ENCODE measurements at places on chromosomes 16 and 17.

- DNase-seq: peak; percentile 60
Observed at GRCh38 chr16:2194852-2195321, 1.5 kb downstream of the CASKIN1 start.

DNA sequence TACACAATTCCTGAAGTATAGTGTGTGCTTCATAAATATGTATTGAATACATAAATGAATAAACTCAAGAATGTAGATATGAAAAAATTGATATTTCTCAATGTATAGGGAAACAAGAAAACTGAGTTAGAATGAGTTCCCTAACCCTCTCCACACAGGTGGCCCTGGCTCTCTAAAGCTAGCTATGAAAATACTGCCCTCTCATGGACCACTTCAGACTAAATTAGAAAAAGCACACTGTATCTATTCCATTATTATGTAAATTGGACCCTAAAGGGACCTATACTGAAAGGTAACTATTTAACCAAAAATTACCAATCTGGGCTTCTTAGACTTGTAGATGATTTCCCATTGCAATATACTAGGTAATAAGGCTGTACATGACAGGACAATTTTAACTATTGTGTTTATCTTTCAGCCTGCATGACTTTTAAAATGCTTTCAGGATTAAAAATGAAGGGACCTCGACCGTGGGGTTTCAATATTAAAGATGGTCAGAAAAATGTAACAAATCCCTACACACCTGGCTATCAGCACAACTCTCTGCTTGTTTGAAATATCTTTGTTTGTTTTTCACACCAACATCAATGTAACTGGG lies 672.5 kb upstream of the KIF2B start:
- DNase-seq: no peak

DNA sequence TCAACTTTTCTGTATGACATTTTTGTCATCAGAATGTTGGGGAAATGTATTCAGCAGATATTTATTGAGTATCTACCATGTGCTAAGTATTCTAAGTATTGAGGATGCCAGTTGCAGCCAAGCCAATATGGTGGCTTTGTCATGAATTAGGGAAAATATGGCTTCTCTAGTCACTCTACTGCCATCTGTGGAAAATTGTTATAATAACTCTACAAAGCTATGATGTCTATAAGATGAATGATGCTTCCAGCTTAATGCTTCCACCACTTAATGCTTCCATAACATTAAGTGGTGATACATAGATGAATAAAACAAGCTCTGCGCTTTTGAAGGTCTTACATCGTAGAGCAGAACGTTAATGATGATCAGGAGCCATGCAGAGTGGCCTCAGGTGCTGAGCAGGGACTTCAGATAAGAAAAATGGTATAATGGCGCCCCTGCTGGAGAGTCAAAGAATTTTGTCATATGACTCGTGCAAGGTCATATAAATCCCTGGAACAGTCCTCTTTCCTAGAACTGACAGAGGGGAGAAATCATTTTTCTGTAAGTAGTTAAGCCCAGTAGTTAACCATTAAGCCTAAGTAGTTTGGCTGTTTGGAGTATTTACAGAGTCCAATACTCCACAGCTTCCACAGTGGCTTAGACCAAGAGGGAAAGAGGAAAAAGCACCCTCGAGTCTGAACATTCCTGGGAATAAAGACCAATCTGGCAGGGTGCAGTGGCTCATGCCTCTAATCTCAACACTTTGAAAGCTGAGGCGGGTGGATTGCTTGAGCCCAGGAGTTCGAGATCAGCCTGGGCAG lies 2.7 kb upstream of the TMIGD1 start:
- DNase-seq: peak; percentile 73

DNA sequence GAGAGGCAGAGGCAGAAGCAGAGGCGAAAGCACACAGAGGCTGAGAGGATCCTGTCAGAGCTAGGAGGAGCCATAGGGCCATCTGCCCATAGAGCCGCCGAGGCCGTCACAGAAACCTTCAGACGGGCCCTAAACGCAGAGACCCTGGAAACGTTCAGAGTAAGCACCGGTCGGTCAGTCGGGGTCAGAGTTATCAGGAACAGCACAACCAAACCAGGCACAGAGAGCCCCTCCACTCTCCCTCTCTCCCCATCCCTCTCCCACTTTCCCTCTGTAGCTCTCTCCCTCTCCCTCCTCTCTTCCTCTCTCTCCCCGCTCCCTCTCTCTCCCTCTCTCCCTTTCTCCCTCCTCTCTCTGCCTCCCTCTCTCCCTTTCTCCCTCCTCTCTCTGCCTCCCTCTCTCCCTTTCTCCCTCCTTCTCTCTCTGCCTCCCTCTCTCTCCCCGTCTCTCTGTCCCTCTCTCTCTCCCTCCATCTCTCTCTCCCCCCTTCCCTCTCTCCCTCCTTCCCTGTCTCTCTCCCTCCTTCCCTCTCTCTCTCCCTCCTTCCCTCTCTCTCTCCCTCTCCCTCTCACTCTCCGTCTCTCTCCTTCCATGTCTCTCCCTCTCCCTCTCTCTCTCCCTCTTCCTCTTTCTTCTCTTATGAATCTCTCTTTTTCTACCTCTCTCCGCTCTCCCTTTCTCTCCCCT lies 138.9 kb downstream of the C16orf95 start:
- DNase-seq: no peak

DNA sequence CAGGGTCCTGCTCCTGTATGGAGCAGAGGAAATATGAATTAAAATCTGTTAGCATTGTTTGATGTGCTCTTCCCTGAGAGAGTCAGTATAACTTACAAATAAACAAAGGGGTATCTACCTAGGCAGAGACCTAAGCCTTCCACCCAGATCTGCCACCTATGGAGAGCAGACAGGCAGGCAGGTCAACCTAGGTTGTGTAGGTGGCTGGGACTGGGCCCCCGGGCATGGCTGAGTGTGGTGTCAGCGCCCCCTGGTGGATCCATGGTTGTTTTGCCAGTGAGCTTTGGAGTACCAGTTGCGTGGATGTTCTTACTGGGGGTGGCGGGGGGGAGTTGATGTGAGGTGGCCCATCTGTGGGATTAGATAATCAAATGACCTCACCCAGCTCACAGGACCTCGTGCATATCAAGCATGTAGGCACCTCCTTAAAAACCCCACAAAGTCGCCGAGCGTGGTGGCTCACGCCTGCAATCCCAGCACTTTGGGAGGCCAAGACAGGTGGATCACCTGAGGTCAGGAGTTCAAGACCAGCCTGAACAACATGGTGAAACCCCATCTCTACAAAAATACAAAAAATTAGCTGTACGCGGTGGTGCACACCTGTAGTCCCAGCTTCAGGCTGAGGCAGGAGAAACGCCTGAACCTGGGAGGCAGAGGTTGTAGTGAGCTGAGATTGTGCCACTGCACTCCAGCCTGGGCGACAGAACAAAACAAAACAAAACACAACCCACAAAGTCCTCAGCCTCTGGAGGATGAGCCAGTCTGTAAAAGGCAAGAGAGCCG lies 17.6 kb downstream of the DUS2 start:
- peak; percentile 93 for DNase-seq

DNA sequence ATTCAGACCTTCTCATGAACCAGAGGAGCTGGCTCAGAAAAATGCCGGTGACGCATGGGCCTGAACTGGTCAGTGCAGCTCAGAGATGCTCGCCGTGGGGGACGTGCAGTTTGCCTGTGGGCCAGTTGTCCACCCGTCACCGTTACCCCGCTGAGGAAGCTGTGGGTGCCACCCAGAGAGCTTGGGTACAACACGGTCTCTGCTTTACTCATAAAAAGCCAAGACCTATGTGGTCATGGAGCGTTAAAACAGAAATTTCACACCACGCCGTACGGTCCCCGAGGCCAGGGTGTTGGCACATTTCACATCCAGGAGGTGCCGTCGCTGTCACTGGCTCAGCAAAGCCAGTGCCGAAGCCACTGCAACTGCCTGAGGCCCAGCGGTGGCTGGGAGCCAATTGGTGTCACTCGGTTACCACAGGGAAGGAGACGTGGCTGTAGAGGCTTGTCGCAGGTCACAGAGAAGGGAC lies 120.9 kb downstream of the METRNL start:
- DNase-seq: peak; percentile 83

DNA sequence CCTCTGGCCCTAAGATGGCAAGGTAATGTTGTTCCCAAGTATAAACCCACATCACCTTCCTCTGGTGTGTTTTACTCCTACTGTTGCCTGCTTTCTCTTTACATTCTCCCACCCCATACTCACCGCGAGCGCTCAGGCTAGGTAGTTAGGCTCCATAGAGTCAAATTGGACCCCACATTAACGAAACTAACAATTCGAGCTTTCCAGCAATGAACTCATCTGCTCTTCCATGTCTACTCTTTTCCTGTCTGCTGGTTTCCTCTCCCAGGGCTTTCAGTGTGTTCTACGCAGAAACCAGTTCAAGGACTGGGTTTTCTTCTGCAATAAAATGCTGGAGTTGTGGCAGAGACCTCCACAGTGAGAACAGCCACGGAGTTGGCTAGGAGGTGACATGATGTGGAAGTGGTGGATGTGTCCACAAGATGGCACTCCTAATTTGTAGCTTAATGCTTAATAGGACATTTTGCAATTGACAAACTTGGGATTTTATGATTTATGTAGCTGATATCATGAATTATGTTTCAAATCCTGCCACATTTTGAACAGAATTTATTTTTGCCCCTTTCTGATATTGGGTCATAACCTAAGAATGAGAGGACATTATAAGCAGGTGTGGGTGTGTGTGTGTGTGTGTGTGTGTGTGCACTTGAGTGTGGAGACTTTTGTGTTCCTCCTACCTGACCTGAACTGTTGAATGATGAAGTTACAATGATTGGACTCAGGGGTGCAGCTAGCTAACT lies 2.2 kb upstream of the UQCRC2 start:
- DNase-seq: peak; percentile 12

DNA sequence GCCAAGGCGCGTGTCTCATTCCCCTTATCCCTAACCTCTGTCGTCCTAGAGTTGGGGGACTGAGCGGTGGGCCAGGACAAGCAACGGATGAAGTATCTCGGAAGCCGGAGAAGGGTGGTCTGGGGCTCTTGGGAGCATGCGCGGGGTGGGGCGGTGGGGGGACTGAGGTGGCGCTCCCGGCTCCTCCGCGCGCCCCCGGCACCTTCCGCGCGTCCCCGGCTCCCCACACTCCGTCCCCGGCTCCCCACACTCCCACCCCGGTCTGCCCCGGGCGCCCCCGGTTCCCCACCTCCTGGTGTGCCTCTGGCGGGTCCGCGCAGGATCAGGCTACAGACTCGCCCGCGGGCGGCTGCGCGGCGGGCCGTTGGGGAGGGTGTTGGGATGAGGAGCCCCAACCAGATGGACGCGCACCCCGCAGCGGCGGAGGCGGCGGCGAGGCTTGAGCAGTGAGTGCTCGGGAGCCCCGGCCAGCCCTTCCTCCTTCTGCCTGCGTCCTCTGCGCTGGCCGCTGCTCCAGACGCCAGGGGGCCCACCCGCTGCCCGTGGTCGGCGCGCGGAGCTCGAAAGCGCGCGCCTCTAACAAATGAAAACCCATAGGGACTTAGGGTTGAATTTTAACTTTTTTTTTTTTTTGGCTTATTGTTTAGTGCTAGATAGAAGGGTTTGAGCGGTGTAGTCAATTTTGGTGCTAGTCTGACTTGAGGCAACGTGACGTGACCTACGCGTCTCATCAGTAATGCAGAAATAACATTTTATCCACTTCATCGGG lies 5.6 kb upstream of the CRYM start:
- DNase-seq: no peak

- peak; percentile 65 for DNase-seq
Observed at GRCh38 chr16:31253642-31254045, 6.1 kb upstream of the ITGAM start.

GRCh38 chr17:55093353-55093752 lies 124.8 kb downstream of the STXBP4 start:
- DNase-seq: no peak

DNA sequence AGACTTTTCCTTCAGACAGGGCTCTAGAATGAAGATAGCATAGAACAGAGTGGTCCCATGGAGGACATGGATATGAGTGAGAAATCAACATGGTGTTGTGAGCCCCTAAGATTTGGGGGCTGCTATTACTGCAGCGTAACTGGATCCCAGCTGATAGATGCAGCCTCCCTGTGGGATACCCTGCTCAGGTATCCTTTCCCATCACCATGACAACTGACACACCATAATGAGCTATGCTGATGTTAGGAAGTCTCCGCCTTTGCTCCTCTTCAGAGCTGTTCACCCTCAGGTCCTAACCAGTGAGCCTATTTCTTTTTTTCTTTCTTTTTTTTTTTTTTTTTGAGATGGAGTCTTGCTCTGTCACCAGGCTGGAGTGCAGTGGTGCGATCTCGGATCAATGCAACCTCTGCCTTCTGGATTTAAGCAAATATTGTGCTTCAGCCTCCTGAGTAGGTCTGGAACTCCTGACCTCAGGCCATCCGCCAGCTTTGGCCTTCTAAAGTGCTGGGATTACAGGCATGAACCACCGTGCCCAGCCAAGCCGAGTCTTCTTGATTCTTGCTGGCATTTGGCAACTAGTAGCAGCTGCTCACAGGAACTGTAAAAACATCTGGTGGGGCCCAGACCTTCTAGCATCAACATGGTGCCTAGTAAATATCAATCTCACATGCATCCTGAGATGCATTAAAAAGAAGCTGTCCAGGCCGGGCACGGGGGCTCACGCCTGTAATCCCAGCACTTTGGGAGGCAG lies 17.1 kb downstream of the STX4 start:
- DNase-seq: no peak

GRCh38 chr17:61416540-61417363 lies 17.1 kb downstream of the TBX2 start:
- peak; percentile 78 for DNase-seq

GRCh38 chr16:85475233-85475632 lies 137.9 kb upstream of the GSE1 start:
- no peak for DNase-seq
